ENCODE measurements at places on chromosomes 11 and 22.

GRCh38 chr22:22770280-22770871 lies 117.2 kb upstream of the IGLL5 start:
- peak; percentile 20 for DNase-seq

DNA sequence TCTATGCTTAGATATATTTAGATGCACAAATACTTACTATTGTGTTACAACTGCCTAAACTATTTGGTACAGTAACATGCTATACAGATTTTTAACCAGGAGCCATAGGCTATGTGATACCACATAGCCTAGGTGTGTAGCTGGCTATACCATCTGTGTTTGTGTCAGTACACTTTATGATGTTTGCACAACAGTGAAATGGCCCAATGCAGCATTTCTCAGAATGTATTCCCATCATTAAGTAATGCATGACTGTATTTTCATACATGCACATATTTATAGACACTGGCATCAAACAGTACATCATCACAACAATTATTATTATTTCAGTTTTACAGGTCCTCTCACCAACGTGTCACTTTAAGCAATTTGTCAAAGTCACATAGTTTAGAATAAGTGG lies 979.5 kb upstream of the TENM4 start:
- DNase-seq: no peak

- no peak for DNase-seq
Observed at GRCh38 chr11:35426351-35426750, 7.0 kb upstream of the SLC1A2 start.

GRCh38 chr11:47950396-47950795 lies 30.0 kb upstream of the PTPRJ start:
- peak; percentile 27 for DNase-seq

GRCh38 chr22:30932661-30933060 lies 35.9 kb downstream of the MORC2 start:
- DNase-seq: no peak
